Muscle of back (tissue), 13 donors: ENCODE measurements at places on chromosomes 1 and 21. TPM values are rescaled to one million over a fixed set of nuclear protein-coding genes. Genes with fewer than 3 reads are reported as not detected.

DNA sequence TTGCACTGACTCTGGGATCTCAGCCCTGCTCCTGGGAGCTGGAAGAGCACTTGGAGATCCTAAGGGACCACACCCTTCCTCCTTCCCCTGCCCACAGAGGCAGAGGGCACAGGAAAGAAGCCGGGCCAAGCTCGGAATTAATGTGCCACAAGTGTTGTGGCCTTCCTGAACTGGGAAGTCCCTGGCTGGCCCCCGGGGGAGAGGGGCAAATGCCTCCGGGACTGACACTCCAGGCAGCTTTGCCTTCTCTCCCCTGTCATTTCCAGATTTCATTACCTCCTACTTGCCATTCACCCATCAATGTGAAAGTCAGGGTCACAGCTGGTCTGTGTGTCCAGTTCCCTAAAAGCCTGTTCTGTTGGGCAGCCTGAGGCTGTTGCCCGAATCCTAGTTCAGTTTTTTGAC lies 21.7 kb downstream of the SESN2 start:
- DNase-seq, result no peak

GRCh38 chr1:30274976-30275621 lies 448.3 kb downstream of the MATN1 start:
- no peak for DNase-seq

CNR2 gene
- polyA plus RNA-seq, result 0.05 TPM

DNA sequence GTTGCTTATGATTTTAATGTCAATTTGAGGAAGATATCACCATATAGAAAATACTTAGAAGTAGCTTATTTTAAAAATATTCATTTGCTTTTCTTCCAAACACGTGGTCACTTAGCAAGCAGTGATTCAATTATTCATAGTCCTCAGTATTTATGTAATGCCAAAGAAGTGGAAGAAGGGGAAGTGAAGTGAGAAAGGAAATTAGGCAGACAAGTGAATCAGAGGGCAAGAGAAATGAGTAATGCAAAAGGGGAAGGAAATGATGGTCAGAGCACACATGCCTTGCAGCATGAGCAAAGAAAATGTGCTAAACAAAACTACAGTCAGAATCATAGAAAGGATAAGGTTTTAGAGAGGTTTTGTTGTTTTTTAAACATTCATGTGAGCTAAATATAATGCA lies 31.8 kb downstream of the SDCCAG8 start:
- no peak for DNase-seq

- no peak for DNase-seq
Observed at GRCh38 chr1:93704052-93704451, 22.4 kb upstream of the BCAR3 start.

- DNase-seq, result no peak
Observed at GRCh38 chr1:89589515-89589914, 43.4 kb upstream of the LRRC8C start.

MTARC1 gene
- 7.0 TPM for polyA plus RNA-seq
